ENCODE measurements at places on chromosomes 1 and 21.

DNA sequence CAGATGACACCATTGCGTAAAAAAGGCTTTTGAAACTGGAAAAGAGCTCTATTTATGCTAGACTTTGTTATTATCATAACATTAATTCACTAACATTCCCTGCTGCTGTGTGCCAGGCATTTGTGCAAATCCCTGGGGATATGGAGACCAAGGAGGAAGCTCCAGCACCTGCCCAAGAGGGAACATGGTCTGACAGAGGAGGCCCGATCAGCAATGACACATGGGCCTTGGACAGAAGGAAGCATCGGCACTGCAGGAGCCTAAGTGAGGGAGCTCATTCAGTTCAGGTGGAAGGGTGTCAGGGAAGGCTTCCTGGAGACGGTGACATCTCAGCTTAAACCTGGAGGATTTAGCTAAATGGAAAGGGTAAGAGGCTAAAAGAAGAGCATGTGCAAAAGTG is 13.9 kb downstream of the CAMK2N1 start:
- no peak for DNase-seq

DNA sequence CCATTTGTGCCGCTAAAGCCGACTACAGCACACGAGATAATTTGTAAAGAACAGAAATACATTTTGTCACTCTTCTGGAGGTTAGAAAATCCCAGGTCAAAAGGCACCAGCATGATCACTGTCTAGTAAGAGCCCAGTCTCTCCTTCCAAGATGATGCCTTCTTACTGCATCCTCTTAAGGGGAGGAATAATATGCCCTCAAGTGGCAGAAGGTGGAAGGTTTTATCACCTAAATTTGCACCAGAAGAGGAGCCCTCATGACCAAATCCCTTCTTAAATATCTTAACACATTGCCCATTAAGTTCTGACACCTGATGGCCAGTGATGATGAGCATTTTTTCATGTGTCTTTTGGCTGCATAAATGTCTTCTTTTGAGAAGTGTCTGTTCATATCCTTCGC is 326.7 kb upstream of the RGS18 start:
- no peak for DNase-seq

DNA sequence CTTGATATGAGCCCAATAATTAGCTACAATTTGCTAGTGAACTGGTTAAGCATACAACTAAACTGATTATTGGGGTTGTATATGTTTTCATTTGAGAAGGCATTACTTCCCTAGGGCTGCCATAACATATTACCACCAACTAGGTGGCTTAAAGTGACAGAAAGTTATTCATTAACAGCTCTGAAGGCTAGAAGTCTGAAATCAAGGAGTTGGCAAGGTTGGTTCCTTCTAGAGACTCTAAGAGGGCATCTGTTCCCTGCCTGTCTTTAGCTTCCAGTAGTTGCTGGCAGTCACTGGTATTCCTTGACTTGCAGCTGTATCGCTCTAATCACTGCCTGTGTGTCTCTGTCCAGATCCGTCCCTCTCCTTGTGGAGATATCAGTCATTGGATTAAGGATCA is 86.3 kb downstream of the LHX9 start:
- DNase-seq = no peak

DNA sequence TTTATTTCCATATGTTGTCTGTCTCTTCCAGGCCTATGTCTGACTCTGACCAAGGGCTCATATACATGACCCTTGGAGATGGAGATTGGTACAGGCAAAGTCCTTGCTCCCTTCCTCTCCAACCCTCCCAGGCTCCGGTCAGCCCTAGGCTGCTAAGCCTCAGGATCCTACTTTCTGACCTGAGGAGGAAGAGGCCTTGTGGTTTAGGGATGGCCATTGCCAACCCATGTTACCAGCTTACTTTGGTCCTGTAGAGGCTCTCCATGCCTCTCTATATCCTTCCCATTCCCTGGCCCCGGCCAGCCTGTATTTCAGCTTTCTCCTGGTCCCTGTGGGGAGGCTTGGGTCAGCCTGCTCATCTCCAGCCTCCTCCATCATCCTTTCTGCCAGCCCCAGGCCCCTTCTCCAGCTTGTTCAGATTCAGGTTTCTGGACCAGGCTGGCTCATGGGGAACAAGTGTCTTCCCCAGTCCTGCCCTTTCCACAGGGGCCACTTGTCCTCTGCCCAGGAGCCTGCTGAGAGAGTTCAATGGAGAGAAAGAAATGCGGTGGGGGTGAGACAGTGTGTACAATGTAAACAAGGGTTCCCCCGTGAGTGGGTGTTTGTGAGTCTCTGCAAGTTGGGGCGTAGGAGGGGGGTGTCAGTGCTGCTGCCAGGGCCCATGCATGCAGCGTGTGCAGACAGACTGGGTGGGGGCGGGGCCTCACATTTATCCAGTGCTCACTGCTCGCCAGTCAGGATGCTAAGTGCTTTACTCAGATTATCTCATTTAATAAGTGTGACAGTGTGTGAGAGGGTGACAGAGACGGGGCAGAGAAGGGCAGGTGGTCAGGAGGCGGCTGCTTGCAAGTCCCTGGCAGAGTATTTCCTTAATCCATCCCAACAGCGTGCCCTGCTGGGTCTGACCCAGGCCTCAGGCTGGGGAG is 31.3 kb upstream of the FOXO6 start:
- no peak for DNase-seq

GRCh38 chr1:53766831-53767405 is 28.0 kb upstream of the GLIS1 start:
- DNase-seq = no peak

- peak; percentile 39 for DNase-seq
Measured at GRCh38 chr1:218557731-218558130, 212.6 kb downstream of the TGFB2 start.

DNA sequence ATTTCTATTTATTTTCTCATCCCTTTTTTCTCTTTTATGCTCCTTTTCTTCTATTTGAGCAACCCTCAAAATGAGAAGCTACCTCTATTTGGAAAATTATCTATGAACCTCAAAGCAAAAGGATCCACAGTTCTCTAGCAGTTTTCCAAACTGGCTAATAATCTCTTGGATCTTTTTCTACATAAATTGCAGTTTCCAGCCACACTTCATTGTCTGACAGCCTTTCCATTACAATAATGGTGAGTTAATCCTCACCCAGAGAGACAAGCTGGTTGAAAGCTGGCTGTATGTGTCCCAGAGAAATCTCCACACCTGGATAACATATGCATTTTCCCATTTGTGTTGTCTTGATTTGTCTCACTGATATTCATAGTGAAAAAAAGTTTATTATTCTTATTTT is 16.5 kb upstream of the HSD17B7 start:
- DNase-seq = no peak

DNA sequence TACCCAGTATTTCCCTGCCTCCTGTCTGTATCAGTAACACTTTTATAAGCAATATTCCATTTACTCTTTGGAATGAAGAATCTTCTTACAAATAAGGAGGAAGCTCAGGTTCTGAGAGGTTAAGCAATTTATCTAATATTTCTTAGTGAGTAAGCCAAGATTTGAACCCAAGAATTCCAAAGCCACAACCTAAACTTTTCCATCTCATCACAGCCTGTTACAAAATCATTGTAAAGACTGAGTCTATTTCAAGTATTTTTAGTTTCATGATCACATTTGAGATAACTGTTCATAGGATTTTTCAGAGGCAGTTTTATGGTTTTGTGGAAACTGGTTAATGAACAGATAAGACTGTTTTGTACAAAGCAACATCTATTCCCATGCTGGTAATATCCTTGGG is 29.8 kb upstream of the HHAT start:
- DNase-seq = no peak

DNA sequence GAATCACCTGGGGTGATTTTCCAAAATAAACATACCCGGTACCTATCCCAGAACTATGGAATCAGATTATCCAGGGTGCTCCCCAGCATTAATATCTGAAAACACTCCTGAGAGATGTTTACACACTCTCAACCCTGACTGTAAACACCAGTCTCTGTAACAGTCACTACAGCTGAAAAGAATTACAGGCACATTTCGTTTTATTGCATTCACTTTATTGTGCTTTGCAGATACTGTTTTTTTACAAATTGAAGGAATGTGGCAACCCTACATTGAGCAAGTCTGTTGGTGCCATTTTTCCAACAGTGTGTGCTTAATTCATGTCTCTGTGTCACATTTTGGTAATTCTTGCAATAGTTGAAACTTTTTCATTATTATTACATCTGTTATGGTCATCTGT is 31.8 kb downstream of the HSF2BP start:
- no peak for DNase-seq

GRCh38 chr1:215269955-215270354 is 187.4 kb downstream of the KCNK2 start:
- DNase-seq = no peak

DNA sequence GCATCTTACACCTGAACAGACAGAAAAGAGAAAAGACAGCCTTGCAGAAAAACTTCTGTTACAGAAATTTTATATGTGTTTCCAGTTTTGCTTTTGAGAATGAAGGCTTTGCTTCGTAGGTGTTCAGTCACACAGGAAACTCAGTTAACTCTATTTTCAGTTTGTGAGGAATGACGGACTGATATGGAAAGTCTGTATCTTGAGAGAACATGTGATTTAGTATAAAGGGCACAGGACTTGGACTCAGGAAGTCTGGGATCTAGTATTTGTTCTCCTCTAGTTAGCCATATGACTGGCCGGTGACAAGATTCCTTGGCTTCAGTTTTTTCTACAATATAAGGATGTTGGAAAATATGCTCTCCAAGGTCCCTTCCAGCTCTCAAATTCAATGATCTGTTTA is 149.1 kb downstream of the OLFM3 start:
- no peak for DNase-seq

DNA sequence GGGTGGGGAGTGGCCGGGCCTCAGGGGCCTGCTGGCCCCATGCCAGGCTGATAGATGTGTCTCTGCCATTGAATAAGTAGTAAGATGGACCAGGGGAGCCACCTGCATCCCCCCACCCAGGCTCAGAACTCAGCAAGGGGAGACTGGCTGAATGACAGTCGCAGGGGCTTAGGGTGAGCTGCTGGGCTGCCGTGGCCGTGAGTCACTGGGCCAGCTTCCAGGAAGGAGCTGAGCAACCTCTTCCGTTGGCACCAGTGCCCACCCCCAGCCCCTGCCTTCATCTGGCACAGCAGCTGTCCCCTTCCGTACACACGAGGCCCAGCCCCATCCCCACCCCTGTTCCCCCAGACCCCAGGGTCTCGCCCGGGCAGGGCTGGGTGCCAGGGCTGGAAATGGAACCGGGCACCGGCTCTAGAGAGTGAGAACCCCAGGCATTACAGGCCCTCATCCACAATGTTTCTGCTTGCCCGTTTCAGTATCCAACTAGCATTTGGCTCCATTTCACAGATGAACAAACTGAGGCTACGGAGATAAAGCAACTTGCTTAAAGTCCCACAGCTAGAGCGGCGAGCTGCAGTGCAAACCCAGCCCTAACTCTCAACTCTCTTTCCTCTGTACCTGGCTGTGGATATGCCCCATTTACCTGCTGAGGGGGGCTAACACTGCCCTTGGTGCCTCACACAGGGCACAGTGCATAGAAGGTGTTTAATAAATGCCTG is 10.2 kb downstream of the WNT4 start:
- DNase-seq = no peak

Data from Ammon's horn (tissue), 1 donor.